NCI-H748 treated with DMSO at 0.1 percent for 48 hours (cell line): ENCODE measurements at places on chromosomes 6 and 20.
A peak's percentile ranks its signal among the peaks of the same experiment; 100 is the strongest.

GRCh38 chr6:74967821-74968220 is 238.0 kb downstream of the COL12A1 start:
- no peak for DNase-seq

DNA sequence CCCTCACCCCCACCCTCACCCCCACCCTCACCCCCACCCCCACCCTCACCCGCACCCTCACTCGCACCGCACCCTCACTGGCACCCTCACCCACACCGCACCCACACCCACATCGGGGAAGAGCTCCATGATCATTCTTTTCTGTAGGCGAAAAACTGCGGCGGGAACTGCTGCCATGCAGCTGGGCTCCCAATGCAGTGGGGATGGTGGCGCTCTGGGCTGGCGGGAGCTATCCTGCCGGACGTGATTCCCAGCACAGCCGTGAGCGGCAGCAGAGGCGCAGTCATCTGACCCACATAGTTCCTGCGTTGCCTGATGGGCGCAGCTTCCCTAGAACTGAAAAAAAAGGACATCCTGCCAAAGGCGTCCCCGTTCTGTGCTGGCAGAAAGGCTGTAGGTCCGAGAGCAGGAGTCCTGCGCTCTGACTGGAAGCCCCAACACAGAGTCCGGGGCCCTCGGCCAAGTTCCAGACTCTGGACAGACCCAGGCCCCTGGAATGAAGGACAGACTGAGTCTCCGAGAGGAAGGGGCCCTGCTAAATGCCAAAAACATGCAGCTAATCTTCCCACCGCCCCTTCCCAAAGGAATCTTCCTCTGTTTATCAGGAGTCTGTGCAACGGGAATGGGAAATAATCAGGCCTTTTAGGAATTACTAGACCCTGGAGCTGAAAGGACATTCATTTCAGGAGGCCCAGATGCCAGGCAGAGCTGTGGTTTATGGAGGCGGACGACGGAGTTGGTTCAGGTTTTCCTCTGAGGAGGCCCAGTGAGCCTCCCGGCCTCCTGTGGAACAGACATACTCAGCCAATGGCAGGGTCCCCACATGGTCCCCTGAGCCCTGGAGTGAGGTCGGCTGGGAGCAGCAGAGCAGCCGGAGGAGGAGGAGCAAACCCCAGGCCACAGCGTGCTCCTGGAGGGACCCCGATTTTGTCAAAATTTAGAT is 14.1 kb upstream of the TCFL5 start:
- DNase-seq: peak; percentile 58

DNA sequence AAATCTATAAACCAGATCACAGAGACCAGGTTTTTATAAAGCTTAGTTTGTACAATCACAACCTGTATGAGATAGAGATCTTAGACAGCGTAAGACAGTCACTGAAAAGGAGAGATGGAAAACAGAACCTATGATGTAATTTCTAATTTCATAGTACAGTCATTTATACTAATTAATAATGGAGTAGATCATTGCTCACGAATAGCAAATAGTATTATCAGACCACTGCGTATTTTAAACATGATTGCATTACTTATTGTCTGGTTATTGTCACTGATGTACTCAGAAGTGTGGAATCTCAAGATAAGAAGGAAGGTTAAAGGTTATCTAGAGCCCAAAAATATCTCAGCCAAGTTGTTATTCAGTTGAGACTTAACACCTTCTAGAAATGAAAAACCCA is 115.6 kb downstream of the KHDC1L start:
- no peak for DNase-seq

GRCh38 chr20:51756653-51757052 is 11.5 kb downstream of the ATP9A start:
- DNase-seq: no peak

DNA sequence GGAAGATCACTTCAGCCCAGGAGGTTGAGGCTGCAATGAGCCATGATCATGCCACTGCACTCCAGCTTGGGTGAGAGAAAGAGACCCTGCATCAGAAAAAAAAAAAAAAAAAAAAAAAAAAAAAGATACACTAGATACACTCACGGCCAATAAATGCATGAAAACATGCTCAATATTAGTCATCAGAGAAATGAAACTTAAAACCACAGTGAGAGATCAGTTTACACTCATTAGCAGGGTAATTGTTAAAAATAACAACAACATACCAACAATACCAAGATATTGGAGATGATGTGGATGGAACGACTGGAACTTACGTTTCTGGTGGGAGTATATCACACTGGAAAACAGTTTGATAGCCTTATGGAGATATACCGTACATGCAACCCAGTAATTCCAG is 29.9 kb downstream of the HS3ST5 start:
- no peak for DNase-seq

- DNase-seq: no peak
Measured at GRCh38 chr6:69907981-69908498, 41.7 kb downstream of the COL19A1 start.

- DNase-seq: no peak
Measured at GRCh38 chr20:63682384-63683139, 13.9 kb upstream of the TNFRSF6B start.
